ENCODE measurements at places on chromosomes 4 and X.

- DNase-seq, result no peak
Observed at GRCh38 chr4:137283737-137284136, 248.6 kb downstream of the PCDH18 start.

GRCh38 chr4:128924951-128925350 is 115.5 kb downstream of the JADE1 start:
- DNase-seq, result no peak

DNA sequence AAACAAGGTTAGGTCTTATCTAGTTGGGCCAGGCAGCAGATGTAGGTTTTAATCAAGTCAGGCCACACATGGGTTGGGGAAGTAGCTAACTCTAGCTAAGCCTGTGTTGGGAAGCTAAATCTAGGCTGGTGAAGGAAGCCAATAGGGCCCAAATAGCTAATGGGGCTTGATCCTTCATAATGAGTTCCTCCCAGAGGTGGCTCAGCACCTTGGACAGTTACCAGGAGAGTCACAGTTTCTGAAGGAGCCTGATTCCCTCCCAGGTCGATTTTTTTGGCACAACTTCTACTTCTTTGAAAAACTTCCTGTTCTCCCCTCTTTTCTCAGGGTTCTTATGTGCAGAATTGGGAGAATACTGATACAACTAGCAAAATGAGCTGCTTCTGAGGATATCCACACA is 242.5 kb upstream of the PRPS2 start:
- peak; percentile 40 for DNase-seq

DNA sequence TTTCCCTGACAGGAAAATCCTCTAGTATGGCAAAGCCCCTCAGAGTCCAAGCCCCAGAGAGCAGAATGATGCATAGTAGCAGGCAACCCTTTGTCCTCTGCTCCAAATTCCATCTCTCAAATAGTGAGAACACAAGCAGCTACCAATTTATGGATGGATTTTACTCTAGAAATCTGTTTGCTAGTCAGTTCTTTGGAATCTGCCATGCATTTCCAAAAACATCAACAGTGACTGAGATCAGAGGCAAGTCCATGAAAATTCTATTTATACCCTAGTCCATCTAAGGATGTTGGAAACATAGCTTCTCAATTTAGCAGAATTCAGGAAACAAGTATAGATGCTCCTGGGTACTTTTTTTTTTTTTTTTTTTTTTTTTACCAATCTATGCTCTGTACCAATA is 10.0 kb upstream of the CC2D2A start:
- no peak for DNase-seq

GRCh38 chrX:119236623-119237561 is 807 bp downstream of the PGRMC1 start:
- DNase-seq, result no peak

DNA sequence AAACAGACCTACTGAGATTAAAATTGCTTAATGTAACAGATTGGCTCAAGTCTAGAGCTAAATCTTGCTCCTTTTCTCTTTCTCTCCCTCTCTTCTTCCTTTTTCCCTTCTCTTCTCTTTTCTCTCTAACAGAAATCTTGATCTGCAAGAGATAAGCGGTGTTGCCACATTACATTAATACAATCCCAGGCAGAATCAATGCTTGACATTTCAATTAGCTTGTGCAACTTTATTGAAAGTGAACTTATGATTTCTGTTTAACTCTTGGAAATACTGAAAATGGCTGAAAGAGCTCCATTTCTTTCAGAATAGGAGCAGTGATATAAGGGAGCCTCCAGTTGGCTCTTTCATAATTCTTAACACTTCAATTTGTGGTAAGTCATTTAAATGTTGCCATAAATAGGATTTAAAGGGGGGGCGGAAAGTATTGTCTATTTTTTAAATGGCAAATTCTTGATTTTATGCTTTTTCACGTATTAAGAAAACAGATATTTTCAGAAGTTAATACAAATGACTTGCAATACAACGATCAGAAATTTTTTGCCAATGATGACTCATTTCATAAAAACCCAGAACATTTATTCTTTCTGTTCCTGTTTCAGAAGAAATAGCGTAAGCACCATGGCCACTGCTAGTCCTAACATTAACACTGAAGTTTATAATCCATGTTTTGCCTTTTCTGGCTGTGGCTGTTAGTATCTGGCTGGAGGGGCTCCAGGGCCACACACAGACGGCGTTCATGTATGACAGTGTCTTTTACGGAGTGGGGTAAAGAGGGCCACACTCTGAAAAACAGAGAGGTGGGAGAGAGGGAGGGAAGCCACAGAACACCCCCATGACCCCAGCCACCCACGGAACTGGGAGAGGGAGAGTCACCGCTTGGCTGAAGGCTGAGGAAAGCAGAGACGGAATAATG is 115.7 kb upstream of the FAT1 start:
- no peak for DNase-seq

DNA sequence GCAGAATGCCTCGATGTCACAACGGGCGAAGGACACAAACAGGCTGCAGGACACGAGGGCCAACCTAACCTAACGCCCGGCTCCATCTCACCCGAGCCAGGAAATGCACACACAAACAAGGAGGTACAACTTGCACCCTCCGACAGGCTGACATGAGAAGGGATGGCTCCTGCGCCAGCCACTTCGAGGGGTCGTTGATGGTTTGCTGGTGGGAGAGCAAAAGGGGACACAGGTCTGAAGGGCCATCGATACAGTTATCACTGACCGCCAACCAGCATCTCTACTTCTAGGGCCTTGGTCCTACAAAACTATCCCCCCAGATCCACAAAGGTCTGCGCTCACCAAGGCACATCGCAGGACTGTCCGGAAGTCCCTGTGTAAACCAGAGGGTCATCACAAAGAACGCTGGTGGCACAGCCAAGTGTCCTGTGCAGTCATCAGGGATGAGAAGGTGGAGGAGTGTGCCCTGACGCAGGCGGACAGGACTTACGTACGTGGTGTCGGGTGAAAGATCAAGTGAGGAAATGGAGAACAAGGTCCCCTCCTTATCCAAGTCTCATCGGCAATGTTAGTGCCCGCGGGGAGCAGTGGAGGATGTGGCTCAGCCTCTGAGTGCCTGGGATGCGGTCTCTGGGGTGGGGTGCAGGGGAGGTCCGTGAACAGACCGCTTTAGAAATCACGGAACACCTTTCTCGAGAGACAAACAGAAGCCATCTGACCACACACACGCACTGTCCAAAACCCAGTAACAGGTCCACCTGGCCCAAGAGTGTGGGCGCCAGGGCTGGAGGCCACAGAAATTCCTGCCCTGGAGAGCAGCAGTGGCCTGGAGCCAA is 7.0 kb downstream of the MXD4 start:
- no peak for DNase-seq

DNA sequence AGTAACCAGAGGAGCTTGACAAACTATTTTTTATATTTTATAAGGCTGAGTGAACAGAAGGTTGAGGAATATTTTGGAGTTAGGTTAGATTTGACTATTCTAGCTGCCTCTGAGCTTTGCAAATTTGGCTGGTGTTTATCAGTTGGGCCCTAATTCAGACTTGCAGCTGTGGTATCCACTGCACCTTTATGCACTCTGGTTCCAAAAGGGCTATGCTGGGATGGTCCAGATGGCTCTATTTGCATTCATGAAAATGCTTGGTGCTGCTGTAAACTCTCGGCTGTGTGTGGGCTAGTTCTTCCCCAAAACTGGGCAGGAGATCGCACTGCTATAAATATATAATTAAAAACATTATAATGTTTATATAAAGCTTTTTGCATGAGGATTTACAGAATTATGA is 106.3 kb downstream of the REPS2 start:
- DNase-seq, result no peak

- no peak for DNase-seq
Observed at GRCh38 chr4:152310257-152310656, 225.6 kb downstream of the FBXW7 start.

DNA sequence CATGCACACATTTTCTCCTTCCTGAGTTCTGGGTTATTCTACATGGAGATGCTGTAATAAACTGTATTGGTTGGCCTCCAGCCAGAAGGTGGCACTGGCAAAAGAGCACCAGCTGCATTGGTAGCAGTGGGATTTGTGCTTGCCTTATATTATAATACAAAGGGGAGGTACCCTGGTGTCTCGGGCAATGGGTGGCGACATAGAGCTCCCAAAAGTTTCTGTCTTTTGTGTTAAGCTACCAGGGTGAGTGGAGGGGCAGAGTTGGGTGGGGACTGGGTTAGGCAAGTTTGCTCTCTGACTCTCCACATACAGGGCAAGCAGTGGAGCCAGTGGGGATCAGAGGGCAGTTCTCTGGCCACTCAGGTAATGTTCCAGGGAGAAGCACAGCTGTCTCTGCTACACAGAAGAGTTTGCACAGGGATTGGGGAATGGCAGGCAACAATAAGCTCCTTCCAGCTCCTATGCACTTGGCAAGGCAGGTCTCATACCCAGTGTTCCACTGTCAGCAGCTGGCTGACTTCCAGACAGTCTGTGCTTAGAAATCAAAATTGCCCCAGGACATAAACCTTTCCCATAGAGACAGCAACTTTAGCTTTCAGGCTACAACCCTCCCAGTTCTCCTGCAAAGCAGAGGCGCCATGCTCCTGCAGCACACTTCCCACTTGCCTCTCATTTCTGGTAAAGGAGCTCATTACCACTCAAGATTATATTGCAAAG is 463.9 kb upstream of the PCDH7 start:
- no peak for DNase-seq

GRCh38 chrX:54529552-54530356 is at the start of gene GNL3L:
GNL3L (plus strand) TSS chrX:54530219; CDS start chrX:54532567, 2,348 bp downstream.
- DNase-seq, result peak; percentile 64

- no peak for DNase-seq
Observed at GRCh38 chr4:177066746-177067145, 242.9 kb upstream of the NEIL3 start.

DNA sequence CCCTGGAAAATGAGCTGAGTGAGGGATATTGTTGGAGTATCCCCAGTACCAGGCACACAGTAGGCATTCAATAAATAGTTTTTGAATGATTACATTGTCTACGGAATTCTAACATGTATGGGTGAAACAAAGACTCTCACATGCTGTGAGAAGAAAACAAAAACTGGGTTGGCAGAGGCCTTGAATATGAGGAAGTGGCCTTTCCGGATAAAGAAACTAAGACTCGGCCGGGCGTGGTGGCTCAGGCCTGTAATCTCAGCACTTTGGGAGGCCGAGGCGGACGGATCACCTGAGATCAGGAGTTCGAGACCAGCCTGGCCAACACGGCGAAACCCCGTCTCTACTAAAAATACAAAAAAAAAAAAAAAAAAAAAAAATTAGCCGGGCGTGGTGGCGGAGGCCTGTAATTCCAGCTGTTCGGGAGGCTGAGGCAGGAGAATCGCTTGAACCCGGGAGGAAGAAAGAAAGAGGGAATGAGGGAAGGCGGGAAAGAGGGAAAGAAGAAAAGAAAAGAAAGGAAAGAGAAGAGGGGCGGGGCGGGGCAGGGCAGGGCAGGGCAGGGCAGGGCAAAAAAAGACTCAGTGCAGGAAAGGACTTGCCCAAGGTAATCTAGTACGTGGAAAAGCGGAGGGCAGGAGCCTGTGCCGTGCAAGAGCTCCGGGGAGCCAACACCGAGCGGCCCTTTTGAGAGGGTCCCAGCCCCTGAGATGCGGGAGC is 689 bp upstream of the TMA16 start:
- no peak for DNase-seq

GRCh38 chr4:26074712-26075430 is 160.9 kb downstream of the SMIM20 start:
- DNase-seq, result no peak

DNA sequence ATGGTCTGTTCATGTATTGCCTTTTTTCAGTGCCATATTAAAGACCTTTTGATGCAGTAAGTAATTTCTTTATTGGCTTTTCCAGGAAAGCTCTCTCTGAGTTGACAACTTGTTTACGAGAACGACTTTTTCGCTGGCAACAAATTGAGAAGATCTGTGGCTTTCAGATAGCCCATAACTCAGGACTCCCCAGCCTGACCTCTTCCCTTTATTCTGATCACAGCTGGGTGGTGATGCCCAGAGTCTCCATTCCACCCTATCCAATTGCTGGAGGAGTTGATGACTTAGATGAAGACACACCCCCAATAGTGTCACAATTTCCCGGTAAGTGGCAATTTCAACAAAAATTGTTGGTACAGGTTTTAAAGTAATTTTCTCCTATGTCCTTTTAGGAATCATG is 148.0 kb downstream of the STIM2 start:
- DNase-seq, result no peak

GRCh38 chr4:78667764-78668163 is 108.4 kb upstream of the BMP2K start:
- DNase-seq, result no peak

- no peak for DNase-seq
Observed at GRCh38 chr4:41442810-41443209, 95.1 kb upstream of the LIMCH1 start.

DNA sequence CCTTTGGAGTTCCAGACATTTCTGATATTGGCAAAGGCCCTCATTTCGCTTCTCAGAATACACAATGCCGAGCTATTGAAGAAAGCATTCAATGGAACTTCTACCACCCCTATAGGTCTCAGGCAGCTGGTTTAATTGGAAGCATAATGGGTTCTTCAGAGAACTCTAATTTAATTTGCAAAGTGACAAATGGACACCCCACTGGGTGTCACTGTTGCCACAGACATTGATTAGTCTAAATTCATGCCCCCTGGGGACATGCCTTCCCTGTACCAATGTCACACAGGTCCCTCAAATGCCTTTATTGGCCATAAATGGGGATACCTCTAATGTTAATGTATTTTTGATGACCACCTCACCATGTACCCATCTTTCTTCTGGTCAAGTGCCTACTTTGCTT is 22.9 kb upstream of the TMEM255A start:
- DNase-seq, result no peak

DNA sequence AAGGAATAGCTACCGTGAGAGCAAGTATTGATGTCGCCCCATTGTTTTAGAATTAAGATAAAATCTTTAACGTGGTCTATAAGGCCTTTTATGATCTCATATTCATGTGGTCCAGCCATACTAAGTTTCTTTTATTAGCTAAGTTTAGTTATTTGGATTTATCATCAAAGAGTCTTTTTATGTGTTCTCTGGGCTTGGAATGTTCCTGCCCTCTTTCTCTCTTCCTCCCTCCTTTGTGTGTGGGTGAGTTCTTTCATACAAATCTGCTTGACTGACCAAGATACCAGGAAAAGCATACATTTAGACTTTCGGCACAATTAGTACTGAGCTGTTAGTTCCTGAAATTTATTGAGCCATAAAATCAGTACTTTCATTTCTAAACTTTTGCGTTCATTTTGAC is 11.3 kb downstream of the TDO2 start:
- DNase-seq, result no peak

DNA sequence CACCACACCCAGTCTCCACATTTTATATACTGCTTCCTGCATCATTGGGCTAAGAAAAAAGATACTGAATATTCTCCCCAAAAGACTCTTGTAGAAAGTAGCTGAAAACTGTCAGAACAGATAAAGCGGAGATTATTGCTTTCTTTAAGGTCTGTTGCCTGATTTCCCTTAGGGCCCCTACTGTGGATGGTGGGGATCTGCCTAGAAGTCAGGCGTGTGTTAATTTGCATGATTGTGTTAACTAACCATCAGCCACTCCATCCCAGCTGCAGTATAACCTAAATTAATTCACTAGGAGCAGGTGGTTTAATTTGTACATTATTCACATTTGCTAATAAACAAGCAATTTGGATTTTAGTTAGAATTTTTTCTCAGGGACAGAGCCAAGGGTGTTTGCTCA is 360.3 kb downstream of the FBXW7 start:
- no peak for DNase-seq

Measured in neuronal stem cell (in vitro differentiated cells).